ENCODE measurements at places on chromosomes 5 and 9.

- DNase-seq = no peak
Measured at GRCh38 chr9:2337627-2338026, 284.0 kb upstream of the VLDLR start.

- DNase-seq = no peak
Measured at GRCh38 chr5:17081142-17081541, 136.3 kb upstream of the BASP1 start.

- no peak for DNase-seq
Measured at GRCh38 chr5:176761755-176762154, 48.6 kb upstream of the UNC5A start.

GRCh38 chr9:120929229-120929791, 2.7 kb upstream of the TRAF1 start:
- DNase-seq = no peak

DNA sequence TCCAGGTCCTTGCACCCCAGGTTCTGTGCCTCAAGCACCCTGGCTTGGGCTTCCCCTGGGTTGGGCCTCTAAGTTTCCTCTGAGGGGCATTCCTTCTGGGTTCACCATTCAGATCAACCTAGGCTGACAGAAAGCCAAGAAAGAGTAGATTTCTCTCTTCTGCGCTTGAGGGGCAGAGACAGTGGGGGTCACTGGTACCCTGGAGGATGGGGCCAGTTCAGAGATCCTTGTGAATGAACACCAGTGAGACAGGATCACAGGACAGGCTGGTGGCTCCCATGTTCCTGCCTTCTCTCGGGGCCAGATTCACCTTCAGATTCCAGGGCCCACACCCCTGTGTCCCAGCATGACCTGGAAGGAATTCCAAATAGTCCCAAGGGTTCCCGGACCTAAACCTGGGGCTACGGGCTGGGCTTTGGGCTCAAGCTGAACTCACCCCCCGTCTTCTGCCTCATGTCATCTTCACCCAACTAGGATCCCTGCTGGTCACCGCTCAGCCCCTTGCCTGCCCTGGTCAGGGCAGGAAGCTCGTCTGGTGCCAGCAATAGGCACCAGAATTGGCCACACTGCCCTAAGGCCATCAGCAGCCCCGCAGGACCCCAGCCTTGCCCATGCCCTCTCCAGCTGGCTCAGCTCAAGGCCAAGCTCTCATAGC, 91.8 kb upstream of the MVB12B start:
- no peak for DNase-seq

DNA sequence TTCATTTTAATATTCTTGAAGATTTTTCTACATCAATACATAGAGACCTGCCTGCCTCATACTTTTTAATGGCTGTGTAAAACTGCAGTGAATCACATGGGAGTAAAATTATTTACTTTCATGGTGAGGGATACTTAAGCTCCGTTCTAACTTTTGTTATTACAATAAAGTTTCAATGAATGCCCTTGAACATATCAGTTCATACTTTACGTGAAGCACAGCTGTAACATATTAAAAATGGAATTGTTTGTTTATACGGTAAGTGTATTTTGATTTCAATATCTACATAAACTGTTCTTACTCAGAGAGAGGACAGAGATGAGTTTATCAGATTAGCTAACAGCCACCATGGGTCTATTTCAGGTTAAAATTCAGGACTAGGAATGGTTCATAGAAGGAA, 155.1 kb downstream of the NR3C1 start:
- DNase-seq = no peak

DNA sequence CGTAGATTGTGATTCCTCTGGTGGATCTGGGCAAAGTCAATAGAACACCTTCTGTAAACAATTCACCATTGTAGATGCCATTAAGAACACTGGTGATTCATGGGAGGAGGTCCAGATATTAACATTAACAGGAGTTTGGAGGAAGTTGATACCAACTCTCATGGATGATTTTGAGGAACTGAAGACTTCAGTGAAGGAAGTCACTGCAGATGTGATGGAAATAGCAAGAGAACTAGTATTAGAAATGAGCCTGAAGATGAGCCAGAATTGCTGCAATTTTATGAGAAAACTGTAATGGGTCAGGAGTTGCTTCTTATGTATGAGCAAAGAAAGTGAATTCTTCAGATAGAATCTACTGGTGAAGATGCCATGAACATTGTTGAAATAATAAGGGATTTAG, 26.9 kb downstream of the TCERG1 start:
- DNase-seq = no peak

DNA sequence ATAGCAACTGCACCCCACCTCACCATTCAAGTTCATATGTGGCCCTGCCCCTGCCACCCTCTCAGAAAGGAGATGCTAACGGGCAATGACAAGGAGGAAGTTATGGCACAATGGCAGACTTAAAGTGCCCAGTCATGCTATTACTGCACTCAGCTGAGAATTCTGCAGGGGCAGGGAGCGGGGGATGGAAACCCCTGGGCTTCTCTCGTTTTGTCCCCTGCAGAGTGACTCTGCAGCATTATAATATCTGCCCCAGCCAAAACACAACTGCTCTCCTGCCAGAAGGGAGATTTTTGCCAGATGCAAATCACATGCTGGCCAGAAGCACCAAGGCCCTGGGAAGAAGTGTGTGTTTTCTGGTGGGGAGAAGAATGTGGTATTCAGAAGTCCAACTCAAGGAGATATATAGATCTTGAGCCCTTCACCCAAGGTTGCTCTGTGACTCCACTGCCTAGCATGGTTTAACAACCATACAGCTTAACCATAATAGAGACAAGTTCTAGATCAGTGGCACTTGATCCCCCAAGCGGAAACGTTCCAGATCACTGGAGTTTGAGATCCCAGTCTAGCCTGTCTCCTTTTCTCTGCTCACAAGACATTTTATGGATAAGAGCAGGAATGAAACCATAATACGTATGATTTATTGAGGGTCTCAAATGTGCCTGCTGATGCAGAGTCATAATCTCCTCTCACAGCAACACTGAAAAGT, 207.0 kb upstream of the MAP3K1 start:
- DNase-seq = no peak

- no peak for DNase-seq
Measured at GRCh38 chr9:90569511-90569910, 73.1 kb downstream of the DIRAS2 start.

DNA sequence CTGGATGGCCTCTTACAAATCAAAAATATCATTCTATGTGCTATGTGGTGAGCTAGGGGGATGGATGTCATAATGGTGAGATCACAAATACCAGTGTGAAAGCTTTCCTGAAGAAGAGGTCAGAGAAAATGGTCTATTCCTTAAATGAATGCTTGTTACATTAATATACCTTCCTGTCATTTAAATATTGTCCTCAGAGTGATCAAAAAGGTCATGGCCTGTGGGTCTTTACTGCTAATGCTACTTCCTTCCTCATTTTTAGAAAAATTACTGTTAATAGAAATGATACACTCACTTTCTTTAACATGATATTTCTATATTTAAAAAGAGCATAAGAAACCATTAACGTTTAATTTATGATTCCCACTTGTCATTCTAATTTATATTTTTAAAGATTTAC, 9.7 kb downstream of the OMD start:
- DNase-seq = no peak

GRCh38 chr5:150574818-150575547, 65.5 kb upstream of the SYNPO start:
- no peak for DNase-seq

DNA sequence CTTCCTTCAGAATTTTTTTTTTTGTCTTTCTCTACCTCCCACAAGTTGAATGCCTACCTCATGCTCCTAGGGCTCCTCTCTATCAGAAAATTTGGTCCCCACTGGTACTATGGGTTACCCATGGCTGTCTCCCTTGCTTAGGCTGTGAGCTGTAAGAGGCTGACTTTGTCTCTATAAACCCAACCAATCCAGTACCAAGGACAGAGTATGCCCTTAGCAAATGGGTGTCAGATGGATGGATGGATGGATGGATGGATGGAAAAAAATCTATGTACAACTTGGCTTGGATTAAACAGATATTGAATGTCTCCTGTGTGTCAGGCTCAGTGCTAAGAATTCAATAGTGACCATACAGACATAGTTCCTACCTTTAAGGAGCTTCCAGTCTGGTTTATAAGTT, 398.2 kb upstream of the TRPC7 start:
- DNase-seq = no peak

DNA sequence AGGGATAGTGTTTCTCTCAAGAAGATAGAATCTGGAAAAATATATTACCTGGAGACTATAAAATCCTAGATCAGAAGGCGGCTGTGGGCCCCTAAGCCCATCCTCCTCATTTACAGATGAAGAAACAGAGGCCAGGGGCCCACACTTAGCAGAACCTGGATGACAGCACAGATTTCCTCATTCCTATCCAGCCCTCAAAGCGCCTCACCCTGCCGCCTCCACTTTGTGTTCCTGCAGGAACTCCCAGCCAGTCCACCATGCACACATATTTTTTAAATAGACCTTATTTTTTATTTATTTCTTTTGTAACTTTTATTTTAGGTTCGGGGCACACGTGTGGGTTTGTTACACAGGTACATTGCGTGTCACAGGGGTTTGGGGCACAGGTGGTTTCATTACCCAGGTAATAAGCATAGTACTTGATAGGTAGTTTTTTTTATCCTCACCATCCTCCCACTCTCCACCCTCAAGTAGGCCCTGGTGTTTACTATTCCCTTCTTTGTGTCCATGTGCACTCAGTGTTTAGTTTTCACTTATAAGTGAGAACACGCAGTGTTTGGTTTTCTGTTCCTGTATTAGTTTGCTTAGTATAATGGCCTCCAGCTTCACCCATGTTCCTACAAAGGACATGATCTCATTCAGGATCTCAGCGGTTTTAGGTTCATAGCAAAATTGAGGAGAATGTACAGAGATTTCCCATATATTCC, 85.5 kb upstream of the MAP1B start:
- no peak for DNase-seq

DNA sequence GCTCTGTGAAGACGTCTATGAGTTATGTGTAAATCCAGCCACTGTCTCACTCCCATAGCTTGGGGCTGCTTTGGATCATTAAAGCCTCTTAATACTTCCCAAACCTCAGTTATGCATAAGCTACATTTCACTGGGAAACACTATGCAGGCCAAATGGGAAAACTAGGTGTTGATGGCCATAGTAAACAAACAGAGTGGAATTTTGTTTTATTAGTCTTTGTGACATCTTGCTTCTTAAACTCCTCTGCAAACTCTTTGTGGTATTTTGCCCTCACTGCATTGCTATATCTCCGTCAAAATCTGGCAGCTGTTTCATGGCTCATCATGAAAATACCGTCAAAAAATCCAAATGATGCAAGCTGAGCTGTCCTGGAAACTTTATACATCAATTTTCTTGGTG, 167.2 kb upstream of the HMHB1 start:
- no peak for DNase-seq

- no peak for DNase-seq
Measured at GRCh38 chr5:36397901-36398536, 96.3 kb upstream of the RANBP3L start.

DNA sequence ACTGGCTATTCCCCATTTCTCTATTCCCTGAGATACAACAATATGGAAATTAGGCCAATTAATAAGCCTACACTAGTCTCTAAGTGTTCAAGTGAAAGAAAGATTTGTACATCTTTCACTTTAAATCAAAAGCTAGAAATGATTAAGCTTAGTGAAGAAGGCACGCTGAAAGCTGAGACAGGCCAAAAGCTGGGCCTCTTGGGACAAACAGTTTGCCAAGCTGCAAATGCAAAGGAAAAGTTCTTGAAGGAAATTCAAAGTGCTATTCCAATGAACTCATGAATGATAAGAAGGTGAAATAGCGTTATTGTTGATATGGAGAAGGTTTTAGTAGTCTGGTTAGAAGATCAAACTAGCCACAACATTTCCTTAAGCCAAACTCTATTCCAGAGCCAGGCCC, 256.2 kb downstream of the ZSWIM6 start:
- no peak for DNase-seq

- DNase-seq = no peak
Measured at GRCh38 chr5:172943283-172943841, 15.9 kb upstream of the RPL26L1 start.

GRCh38 chr5:137310051-137310730, 188.9 kb downstream of the SPOCK1 start:
- no peak for DNase-seq

GRCh38 chr9:6761306-6761705, 3.5 kb downstream of the KDM4C start:
- no peak for DNase-seq

GRCh38 chr5:125002727-125003598, 256.5 kb upstream of the ZNF608 start:
- no peak for DNase-seq

DNA sequence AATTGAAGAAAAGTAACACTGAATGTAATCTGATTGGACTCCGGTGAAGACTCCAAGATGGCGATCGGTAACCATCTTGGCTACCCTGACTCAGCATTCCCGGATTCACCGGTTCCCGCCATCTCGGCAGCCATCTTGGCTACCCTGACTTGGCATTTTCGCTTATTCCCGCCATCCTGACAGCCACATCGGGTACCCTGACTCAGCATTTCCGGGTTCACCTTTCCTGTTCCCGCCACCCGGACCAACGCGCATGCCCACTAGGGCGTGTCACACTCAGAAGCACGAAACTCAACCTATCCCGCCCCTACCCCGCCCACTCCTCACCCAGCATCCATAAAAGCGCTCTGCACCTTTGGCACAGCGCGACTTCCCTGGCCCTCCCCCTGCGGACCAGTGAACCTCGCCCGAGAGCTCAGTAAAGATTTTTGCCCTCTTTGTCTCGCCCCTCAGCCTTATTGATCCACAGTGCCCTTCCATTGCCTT, 17.2 kb downstream of the SPTLC1 start:
- peak; percentile 66 for DNase-seq

DNA sequence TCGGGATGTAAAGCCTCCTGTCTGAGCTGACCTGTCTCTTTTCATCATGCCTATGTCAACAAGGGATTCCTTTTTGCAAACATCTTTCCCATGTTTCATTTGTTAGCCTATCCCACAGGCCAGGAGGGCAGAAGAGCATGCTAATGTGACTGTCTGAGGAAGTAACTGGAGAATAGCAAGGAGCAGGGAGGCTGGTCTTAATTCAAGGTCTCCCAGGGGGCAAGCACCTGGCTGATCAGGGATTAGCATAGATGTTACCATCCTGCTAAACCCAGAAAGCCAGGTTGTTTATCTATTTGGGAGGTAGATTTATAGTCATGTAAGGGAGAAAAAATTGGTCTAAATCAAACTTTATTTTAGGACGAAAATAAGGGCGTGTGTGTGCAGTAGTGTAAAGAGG, 36.7 kb upstream of the MAP1B start:
- DNase-seq = no peak

DNA sequence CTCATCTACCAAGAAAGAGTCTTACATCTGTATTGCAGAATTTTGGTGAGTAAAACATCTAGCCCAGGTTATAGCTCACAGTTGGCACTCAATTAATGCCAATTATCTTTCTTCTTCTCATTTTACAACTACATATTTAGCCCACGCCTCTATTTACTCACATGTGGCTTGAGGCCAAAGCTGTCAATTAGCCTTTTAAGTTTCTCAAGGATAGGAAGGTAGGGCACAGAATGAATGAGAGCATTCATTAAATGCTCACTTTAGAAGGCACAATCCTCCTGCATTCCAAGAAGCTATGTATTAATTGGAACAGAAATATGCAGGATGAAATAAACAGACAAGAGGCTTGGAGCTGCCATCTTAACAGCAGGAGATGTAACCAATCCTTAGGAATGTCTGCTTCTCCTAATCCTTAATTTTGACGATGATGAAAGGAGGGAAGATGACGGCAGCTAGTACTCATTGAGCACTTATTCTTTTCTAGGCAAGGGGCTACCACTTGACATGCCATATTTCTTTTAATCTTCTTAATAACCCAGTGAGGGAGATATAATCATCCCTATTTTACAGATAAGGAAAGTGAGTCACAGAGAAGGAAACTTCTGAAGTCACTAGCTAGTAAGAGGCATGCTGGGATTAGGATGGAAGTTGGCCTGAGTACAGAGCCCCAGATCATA, 30.8 kb upstream of the PANK3 start:
- DNase-seq = no peak

Data from stimulated activated CD8-positive, alpha-beta memory T cell treated with anti-CD3 and anti-CD28 coated beads, Interleukin-2, amount 100 ng/mL, for 48 hours (primary cell).